ENCODE measurements at places on chromosomes 7 and 10.
A peak's percentile ranks its signal among the peaks of the same experiment; 100 is the strongest.

- DNase-seq: no peak
Measured at GRCh38 chr7:46685051-46685450, 764.0 kb upstream of the IGFBP3 start.

DNA sequence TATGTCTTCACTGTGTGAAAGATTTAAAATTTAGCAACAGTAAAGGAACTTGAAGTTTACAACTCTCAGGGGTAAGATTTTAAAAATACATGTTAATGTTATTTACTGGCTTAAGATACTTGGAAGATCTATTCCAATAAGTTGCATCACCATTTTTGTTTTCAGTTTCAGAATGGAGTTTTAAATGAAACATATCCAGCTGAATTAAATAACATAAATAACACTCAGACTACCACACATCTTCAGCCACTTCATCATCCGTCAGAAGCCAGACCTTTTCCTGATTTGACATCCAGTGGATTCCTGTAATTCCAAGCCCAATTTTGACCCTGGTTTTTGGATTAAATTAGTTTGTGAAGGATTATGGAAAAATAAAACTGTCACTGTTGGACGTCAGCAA, 44.3 kb downstream of the AHR start:
- no peak for DNase-seq

GRCh38 chr10:6049031-6049400, 13.2 kb downstream of the IL2RA start:
- DNase-seq: no peak

DNA sequence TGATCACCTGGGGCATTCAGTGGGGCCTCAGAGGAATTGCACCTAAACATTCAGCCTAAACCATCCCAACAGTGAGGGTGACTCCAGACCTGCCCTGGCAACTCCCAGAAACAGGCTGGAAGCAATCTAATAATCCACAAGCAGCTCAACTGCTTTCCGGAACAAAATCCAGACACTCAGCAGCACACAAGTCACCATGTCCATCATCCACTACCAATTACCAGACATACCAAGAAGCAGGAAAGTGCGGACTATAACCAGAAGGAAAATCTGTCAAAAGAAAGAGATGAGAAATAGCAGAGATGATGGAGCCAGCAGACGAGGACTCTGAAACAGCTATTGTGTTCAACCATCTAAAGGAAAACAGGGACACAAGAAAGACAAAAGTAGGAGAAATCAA, 342.6 kb upstream of the ZMIZ1 start:
- no peak for DNase-seq

DNA sequence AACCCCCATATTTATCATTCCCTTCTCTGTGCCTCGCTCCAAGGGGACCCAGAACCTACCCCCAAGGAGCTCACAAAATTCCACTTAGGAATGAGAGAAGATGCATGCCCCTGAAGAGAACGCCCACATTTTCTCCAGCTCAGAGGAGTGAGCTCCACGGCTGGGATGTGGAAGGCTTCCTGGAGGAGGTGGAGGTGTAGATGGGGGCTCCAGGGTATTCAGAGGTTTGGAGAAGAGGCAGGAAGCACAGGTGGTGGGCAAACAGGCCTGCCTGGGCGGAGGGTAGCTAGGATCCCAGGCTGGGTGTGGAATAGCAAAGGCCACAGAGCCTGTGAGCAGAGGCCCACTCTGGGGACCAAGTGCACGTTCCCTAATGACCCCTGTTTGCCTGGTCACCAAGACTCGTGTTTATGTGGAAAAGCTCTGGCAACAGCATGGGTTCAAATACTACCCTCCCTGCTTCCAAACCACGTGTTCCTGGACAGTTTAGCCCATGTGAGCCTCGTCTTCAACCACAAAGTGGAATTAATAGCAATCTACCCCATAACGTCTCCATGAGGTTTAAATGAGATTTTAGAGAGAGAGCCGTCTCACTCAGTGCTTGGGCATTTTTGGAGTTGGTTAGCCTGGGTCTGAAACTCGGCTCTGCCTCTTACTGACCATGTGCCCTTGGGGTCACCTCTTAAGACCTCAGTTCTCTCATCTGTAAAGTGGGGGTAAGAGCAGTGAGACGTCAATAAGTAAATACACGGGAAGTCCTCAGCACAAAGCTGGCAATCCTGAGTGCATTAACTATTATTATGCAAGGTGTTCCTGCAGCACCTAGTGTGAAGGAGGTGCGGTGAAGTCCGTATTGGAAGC, 24.7 kb downstream of the UNC5B start:
- no peak for DNase-seq

DNA sequence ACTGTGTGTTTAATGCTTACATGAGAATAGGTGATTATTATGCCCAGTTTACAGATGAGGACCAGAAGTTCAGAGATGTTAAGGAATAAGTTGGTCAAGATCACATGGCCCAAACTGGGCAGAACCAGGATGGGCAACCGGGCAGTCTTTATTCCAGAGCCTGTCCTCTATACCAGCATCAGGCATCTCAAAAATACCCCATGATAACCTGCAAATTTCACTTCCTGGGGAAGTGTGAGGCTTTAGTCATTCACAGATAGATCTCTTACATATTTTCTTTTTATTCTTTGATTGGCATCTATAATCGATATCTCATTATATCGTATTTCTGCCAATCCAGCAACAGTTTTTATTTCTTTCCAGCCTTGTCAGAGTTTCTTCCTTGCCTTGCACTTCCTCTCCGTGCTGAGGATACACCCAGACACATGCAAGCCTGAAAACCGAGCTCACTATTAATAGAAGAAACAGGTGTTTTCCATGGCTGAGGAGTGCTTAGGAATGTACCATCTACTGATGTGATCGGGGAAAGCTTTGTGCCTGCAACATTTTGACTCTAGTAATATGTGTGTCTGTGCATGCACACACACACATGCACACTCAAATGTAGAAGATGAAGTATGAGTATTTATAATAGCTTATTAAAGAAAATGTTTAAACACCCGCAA, 82.4 kb downstream of the CREM start:
- DNase-seq: no peak

- no peak for DNase-seq
Measured at GRCh38 chr7:19097165-19098055, 20.0 kb downstream of the TWIST1 start.

DNA sequence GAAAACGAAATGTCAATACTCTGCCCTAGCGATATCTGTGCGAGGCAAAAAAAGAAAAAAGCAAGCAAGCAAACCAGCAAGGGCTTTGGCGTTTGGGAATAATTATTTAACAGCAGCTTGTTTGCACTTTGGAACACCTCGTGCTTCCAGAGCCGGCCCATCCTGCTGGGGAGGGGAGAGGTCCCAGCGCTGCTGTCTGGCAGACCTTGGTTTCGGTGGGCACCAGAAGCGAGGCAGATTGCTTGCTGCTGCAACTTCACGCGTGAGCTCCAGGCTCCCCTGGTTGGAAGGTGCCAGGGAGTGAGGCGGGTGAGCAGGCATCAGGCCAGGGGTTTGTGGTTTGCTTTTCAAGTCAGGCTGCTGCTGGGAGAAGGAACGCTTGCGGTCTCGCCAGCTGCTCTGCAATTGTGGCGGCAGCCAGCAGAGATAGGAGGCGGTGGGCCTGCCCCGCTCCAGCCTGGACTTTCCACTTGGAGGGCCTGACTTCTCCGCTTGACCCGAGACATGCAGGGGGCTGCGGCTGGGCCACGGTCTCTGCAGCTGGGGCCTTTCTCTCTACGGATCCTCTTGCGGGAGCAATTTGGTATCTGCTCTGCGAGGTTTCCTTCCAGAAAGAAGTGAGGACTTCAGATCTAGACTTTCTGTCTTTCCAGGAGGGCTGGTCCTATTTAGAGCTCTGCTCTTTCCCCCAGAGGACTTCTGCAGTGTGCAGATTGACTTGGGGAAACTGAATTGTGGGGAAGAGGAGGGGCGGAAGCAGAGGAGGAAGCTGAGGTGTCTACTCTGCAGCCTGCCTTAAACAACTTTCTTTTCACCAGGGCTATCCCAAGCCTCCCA, 131.4 kb downstream of the PRPF18 start:
- peak; percentile 34 for DNase-seq

- no peak for DNase-seq
Measured at GRCh38 chr7:23298141-23298881, 828 bp upstream of the MALSU1 start.

DNA sequence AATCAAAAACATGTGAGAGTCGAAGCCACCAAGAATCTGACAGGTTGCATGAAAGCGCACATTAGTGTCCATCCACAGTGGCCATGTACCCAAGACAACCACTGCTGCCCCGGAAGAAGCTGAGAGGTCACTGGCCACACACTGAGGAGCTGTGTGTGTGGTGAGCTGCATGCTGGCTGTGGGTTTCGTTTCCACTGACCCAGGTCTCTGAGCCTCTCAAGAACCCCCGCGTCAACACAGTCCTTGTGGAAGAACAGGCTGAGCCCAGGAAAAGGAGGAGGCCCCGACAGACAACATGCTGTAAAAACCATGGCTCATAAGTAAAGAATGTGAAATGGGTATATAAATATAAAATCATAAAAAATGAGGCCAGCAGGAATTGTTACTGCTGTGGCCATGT, 8.2 kb downstream of the VIPR2 start:
- DNase-seq: no peak

DNA sequence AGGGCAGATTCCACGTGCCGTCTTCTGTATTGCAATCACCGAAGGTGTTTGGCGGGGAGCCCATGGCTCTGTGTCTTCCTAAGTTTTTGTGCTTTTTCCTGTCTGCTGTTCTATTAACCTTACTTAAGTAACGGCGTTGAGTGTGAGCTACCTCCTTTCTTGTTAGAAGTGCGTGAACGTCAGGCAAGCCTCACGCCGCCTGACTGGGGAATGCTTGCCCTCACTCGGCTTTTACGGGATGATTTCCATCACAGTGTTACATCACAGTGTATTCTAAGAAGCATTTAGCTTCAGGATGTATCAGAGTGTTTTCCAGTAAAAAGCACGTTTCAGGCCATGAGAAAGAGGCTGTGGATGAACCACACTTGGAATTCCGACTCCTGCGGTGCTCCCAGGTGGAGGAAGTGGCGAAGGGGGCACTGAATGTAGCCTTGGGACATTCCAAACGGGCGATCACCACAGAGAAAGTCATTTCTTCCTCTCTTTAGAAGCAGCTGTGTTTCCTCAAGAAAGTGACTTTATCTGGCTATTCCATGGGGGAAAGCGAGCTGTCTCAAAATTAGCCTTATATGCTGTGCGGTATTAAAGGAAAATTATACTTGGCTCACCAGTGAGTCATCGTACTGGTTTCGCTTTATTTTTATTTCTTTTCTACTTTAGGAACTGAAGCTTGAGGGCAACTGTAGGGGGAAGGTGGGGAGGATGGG, 290.7 kb downstream of the KLF6 start:
- no peak for DNase-seq

GRCh38 chr7:40874756-40875155, 740.0 kb downstream of the SUGCT start:
- DNase-seq: no peak

- no peak for DNase-seq
Measured at GRCh38 chr7:77415476-77415822, 700 bp downstream of the GSAP start.

GRCh38 chr10:43362191-43362839, 9.1 kb upstream of the FXYD4 start:
- peak; percentile 87 for DNase-seq

GRCh38 chr7:21565614-21566013, 22.8 kb downstream of the DNAH11 start:
- DNase-seq: no peak

- no peak for DNase-seq
Measured at GRCh38 chr7:77991656-77992055, 193.1 kb downstream of the PHTF2 start.

DNA sequence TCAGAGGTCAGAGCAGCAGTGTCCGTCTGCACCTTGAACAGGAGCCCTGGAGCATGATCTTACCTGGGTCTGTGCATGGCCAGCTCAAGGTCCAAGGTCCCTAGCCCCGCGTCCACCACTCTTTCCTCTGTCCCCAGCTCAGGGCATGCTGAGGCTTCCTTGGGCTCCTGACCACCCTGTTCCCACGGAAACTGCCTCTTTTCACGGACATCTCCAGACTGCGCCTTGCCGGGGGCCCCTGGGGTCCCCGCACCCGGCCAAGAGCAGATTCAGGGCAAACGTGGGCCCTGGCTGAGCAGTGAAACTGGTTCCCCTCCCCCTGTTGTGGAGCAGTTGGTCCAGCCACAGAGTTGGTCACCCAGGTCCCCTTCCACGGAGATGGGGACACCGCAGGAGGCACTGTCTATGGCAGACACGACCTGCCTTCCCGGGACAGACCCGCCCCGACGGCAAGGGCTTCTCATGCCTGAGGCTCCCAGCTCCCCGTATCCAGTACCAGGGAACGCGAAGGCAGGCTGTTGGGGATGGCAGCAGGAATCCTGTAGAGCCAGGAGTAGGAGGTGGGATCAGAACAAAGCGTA, 217.4 kb upstream of the PPP2R2D start:
- DNase-seq: no peak

DNA sequence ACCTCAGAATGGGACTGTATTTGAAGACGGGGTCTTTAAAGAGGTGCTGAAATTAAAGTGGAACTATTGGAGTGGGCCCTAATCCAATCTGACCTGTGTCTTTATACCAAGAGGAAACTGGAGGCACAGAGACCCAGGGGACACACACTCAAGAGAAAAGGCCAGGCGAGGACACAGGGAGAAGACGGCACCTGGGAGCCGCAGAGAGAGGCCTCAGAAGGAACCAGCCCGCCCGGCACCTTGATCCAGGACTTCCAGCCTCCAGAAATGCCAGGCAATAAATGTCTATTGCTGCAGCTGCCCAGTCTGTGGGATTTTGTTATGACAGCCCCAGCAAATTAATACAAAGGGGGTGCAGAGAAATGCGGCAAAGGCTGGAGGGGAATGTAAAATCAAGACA, 10.5 kb downstream of the CARD11 start:
- no peak for DNase-seq

- DNase-seq: no peak
Measured at GRCh38 chr7:132030086-132030568, 473.7 kb upstream of the PODXL start.

GRCh38 chr7:17952387-17952786, 12.1 kb upstream of the SNX13 start:
- DNase-seq: no peak

GRCh38 chr10:49282306-49282705, 16.7 kb upstream of the C10orf71 start:
- no peak for DNase-seq

- DNase-seq: peak; percentile 85
Measured at GRCh38 chr7:13920053-13920697, 69.3 kb downstream of the ETV1 start.

DNA sequence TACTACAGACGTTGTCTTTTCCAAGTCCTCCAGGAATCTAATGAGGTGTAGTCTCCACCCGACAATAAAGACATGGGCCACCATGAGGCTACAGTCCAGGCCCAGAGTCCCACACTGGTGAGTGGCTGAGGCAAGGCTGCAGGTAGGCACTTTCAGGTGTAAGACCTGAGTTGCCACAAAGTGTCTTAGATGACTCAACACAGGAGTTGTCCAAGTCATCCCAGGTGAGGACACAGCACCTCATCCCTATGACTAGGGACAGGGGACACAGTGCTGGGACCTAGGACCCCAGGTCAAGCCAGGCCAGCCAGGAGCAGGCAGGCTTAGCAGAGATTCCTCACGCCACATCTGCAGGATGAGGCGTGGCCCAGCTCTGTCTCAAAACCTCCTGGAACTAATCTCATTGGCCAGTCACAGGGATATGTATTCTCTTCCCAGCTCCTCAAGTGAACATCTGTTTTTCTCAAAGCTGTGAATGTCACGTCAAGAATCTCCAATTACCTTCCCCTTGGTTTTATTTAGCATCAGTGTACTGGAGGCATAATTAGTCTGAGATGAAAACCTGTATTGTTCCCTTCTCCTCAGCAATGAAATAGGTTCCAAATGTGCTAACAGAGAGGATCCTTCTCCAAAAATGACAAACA, 254.6 kb downstream of the GRID1 start:
- no peak for DNase-seq
